ENCODE measurements at places on chromosomes 12 and 14.

DNA sequence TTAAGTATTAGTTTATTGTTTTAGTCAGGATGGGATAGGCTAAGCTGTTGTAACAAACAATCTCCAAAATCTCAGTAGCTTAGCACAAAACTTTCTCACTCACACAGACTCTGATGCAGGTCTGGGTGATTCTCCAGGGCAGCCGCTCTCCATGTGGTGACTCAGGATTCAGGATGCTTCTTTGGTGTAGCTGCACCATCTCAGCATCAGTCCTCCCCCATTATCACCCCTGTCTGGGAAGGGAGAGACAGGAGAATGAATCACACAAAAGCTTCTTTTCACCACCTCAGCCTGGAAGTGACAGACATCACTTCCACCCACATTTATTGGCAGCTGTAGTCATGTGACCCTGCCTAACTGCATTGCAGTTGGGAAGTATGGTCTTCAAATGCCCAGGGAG, 142.3 kb downstream of the DICER1 start:
- DNase-seq: no peak

DNA sequence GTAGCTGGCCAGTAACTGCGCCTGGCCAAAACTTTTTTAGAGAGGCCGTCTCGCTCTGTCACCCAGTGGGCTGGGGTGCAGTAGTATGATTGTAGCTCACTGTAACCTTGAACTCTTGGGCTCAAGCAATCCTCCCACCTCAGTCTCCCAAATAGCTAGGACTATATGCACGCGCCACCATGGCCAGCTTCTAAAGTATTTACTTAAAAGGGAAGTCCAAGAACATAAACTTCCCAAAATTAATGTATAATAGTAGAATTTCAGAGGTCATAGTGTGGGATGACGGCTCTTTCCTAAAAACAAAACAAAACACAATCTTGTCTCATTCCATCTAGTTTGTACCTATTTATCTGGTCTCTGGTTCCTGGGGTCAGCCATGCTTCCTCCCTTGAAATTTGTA, 42.2 kb upstream of the FOS start:
- no peak for DNase-seq

DNA sequence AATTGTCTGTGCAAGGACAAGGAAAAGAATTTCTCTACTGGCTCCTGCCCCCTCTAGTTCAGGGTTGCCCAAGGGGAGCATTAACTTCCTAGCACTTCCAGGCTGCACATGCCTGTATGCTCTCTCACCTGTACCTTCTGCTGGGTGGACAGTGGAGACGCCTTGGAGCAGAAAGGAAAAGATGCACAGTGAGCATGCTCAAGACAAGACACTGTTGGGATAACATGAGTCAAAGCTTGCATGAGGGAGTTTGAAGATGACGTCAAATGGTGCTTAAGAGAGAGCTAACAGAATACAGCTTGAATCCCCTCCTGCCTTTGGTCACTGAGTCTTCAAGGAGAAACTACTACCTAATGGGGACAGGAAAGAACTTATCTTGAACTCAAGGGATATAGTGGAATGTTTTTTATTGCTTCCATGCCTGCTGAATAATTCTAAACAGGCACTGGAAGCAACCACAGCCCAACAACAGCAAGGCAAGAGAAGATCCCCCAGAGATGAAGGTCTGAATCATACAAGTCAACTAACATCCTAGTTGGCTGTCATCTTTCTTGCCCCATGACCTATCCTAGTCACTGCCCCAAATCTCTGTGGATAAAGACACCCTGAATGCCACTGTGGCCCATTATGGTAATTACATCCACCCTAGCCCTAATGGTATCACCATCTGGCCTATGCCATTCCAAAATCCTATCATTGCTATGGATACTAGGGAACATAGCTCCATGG, 23.5 kb downstream of the RPS6KA5 start:
- DNase-seq: no peak

DNA sequence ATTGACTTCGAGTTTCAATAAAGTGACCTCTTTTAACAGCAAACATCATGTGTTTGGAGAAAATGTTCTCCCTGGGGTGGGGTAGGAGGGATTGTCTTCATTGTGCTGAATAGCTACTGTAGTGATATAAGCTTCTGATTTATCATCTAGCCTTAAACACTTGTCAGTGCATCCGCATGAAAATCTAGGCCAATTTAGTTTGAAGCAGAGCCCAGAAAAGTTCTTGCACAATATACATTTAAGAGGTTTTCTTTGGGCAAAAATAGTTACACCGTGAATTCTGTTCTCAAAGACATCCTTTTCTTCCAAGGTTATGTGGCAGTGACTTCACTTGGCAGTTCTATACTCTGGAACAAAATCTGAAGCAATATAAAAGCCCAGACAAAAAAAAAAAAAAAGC, 136.0 kb upstream of the IFNG-AS1 start:
- DNase-seq: no peak

- DNase-seq: no peak
Observed at GRCh38 chr12:117660896-117661295, 299.5 kb upstream of the NOS1 start.

- no peak for DNase-seq
Observed at GRCh38 chr12:59317598-59317997, 278.2 kb upstream of the SLC16A7 start.

GRCh38 chr12:34400411-34400881, 378.1 kb downstream of the ALG10 start:
- no peak for DNase-seq

- no peak for DNase-seq
Observed at GRCh38 chr14:20179218-20179617, 11.5 kb upstream of the OR11G2 start.

DNA sequence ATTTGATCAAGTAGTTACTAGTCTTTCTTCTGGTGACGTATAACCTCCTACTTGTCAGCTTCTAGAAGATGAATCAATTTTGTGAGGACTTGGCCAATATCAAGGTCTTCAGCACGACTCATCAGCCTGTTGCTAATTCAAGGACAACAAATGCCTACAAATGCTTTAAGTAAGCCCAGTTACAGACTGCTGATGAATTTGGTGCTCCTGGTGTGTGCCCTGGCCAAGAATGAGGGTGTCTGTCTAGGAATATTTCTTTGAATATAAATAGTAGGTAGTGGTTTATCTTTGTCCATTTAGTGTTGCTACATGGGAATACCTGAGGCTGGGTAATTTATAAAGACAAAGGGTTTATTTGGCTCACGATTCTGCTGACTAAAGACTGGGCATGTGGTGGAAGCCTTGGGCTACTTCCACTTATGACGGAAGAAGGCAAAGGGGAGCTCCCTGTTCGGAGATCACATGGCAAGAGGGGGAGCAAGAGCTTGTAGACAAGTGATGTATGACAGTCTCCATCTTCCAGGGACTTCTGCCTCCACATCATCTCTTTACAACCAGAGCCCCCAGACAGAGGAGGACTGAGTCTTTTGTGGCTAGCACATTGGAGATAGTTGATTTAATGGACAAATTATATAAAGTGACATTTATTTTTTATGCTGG, 180.2 kb downstream of the CRADD start:
- no peak for DNase-seq

- no peak for DNase-seq
Observed at GRCh38 chr12:100356644-100357223, at the start of gene SLC17A8. Gene SLC17A8, plus strand, starts transcription at chr12:100357074. Its CDS starts 318 bp downstream, at chr12:100357392.

DNA sequence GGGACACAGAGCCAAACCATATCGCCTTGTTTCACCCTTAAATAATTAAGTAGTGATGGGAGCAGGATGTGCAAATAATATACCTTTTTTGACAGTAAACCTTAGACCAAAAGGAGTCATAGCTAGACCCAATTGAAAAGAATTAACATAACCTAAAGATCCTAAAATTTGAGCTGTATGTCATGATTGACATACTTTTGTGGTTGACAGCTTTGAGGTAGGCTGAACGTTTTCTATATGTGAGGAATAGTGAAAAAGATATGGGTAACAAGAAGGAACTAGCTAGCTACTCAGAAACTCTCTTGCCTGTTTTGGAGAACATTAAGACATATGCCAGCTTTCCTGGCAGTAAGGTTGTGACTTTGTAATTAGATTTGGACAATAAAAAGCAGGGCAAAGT, 320.6 kb downstream of the KCNC2 start:
- no peak for DNase-seq

- DNase-seq: no peak
Observed at GRCh38 chr12:110813285-110813684, 33.5 kb upstream of the CCDC63 start.

DNA sequence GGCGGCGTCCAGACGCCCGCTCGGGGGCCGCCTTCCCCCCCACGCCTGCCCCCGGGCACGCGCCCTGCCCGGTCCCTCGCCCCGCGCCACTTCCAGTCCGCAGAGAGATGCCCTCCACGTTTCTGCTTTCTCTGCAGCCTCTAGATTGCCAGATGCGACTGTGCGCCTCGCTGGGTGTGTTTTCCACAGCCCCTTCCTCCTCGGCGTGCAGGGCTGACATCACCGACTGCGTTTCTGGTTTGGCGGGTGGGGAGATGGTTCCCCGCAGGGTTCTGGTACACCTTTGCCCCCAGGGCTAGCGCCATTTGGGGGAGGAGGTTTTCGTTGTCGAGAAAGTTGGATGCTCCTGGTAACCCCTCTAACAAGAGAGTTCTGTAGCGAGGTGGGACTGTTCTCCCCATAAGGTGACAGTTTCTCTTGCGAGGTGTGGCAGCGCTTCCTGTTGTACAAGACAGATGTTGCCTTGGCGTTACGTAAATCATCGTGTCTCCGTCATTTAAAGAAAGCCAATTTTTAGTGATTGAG, 1.5 kb downstream of the CALM1 start:
- DNase-seq: no peak

GRCh38 chr14:35915185-35915584, 89.0 kb downstream of the BRMS1L start:
- no peak for DNase-seq

DNA sequence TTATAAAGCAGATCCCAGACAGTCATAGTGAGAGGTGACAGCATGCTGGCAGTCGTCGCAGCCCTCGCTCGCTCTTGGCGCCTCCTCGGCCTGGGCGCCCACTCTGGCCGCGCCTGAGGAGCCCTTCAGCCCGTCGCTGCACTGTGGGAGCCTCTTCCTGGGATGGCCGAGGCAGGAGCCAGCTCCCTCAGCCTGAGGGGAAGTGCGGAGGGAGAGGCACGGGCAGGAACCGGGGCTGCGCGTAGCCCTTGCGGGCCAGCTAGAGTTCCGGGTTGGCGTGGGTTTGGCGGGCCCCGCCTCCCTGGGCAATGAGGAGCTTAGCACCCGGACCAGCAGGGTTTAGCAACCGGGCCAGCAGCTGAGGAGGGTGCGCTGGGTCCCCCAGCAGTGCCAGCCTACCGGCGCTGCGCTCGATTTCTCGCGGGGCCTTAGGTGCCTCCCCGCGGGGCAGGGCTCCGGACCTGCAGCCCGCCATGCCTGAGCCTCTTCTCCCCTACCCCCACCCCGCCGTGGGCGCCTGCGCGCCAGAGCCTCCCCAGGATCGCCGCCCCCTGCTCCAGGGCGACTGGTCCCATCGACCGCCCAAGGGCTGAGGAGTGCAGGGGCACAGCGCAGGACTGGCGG, 451.2 kb upstream of the DCN start:
- DNase-seq: no peak

DNA sequence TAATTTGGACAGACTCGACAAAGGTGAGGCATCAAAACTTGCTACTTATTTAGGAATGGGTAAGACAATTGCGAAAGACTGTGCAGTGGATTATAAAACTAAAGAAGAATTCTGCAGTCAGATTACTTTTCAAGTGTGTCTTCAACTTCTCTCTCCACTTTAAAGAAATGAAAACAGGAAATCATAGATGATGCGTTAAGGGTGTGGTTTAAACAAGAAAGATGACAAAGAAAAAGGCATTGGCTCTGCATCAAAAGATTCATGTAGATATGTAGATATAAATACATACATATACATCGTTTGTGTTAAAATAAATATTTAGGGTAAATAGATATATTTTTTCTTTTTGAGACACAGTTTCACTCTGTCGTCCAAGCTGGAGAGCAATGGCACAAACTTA, 74.6 kb upstream of the PARP11 start:
- DNase-seq: no peak

DNA sequence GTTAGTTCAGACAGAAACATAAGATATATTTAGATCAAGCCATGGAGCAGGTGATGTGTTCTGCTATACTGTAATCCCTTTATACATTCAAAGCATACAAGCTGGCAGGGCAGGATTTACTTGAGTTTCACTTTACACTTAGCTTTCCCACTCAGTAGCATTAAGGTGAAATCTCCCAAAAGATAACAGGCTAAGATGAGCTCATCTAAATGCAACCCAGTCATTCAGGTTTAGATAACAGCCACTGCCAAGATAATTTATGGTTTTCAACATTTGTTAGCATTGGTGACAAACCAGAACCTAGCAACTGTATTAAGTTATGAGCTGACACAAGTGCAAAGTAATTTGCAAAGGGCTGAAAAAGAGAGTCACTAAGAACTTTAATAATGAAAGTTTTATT, 925.1 kb upstream of the ATXN7L3B start:
- DNase-seq: no peak
